ENCODE measurements at places on chromosomes 3 and 15. TPM values are rescaled to one million over a fixed set of nuclear protein-coding genes. Genes with fewer than 3 reads are reported as not detected.

CCDC9B gene
- total RNA-seq, result 0.39 TPM

IL16 gene
- 73.4 TPM for total RNA-seq

LYZL4 gene
- not detected for total RNA-seq

SLC12A1 gene
- not detected for total RNA-seq

SERPINI2 gene
- total RNA-seq, result not detected

GOLGA6L25 gene
- not detected for total RNA-seq

GABRB3 gene
- total RNA-seq, result not detected

CPNE4 gene
- total RNA-seq, result not detected

RTP3 gene
- total RNA-seq, result not detected

DUT gene
- total RNA-seq, result 413 TPM

THSD4 gene
- not detected for total RNA-seq

TNFAIP8L3 gene
- 2.1 TPM for total RNA-seq

ACTC1 gene
- not detected for total RNA-seq

ANKRD63 gene
- total RNA-seq, result not detected

PAQR5 gene
- not detected for total RNA-seq

CP gene
- not detected for total RNA-seq

SCN11A gene
- total RNA-seq, result 0.07 TPM

TMOD2 gene
- total RNA-seq, result 8.6 TPM

ANKUB1 gene
- not detected for total RNA-seq

SERINC4 gene
- 0.20 TPM for total RNA-seq

GRK7 gene
- total RNA-seq, result not detected

MME gene
- total RNA-seq, result not detected

HIGD2B gene
- total RNA-seq, result 0.27 TPM

WDR76 gene
- 75.6 TPM for total RNA-seq

CCDC71 gene
- 34.2 TPM for total RNA-seq

GOLGA6D gene
- not detected for total RNA-seq

TRH gene
- total RNA-seq, result not detected

DUOXA2 gene
- not detected for total RNA-seq

XYLB gene
- total RNA-seq, result 6.2 TPM

HYAL1 gene
- not detected for total RNA-seq

GPX1 gene
- 223 TPM for total RNA-seq
